ENCODE measurements at places on chromosomes 4 and X. TPM values are rescaled to one million over a fixed set of nuclear protein-coding genes. Genes with fewer than 3 reads are reported as not detected.
A peak's percentile ranks its signal among the peaks of the same experiment; 100 is the strongest.

DDIT4L gene
- total RNA-seq, result not detected

RADX gene
- 0.18 TPM for total RNA-seq

TMEM47 gene
- 4.7 TPM for total RNA-seq

DNA sequence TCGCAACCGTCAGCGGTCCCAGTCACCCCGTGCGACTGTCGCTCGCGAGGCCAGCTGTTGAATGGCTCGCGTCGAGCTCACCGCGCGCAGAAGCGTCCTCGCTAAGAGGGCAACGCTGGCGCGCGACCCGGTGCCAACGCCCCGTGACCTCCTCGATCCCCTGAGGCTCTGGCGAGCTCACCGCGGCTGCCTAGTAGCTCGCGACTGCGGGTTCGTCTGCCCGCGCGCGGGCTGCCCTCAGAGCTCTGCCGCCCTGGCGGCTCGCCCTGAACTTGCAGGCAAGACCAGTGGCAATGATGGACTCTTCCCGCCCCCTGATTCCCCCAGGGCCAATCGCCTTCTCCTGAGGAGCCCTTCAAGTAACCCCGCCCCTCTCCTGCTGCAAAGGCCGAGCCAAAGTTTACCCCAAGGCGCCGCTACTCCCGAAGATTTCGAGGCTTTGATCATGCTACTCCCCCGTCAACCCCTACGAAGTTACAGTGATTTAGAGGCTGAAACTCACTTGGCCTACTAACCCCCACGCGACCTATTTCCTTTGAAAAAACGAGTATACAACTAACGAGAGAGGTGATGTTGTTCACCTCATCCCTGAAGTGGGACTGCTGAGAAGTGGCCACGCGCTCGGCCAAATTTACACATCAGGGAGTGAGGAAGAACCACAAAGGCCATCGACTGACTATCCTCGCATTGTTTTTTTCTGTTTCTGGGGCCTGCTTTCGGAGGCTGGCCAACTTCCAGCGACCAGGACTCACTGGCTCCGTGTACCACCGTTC, 37.5 kb downstream of the PGRMC1 start:
- no peak for DNase-seq

DNA sequence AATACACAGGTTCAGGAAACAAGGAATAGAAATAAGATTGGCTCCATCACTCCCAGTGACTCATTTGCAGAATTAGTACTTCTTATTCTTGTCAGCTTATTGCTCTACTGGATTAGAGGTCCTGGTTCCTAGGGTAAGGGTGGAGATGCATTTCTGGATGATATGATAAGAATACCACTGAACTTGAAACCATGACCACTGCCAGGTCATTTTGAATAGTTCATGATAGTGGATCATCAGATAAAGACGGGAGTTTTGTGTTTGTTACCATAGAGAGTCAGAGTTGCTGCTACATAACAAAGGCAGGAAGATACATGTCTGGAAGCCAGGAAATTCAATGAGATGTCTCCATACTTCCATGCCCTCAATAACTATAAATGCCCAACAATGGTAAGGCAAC, 109.2 kb upstream of the FAT1 start:
- no peak for DNase-seq

DNA sequence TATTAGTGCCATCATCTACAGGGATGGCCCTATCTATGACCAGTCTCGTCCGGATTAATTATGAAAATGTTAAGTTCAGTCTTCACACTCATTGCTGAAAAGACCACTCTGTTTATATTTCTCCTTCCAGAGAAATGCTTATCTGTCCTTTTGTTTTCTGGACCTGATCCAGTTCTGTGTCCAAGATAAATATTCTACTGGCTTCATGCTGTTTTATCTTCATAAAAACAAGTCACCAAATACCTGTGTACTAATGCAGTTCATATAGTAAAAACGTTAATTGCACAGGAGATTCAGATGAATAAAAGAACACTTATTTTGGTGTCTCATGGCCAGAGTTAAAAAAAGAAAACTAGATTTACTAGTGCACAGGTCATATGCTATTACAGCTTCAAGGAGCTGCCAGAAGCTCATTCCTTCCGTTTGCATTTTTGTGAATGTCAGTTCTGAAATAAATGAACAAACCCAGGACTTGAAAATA, 17.3 kb downstream of the FNIP2 start:
- no peak for DNase-seq

DNA sequence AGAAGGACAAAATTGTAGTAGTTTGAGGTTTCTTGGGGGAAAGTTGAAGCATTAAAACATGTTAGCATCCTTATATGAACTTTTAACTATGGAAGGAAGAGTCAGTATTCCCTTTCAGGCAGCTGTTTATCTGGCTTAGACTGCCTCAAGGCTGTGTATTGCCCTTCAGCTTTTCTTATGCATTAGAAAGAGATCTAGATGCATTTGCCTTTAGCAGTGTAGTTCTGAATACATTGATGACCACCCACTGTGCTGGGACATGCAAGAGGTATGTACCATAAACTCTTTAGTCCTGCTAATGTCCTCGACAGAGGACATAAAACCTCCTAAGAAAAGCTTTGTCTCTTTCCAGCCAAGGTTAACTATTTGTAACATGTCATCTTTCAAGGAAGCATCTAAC, 2.9 kb downstream of the FAM200B start:
- no peak for DNase-seq

- peak; percentile 79 for DNase-seq
Measured at GRCh38 chr4:1010395-1011021, 918 bp upstream of the FGFRL1 start.

MAP3K15 gene
- 3.4 TPM for total RNA-seq

HTN1 gene
- total RNA-seq, result not detected

GRCh38 chr4:145301386-145302080, 121.1 kb upstream of the OTUD4 start:
- peak; percentile 74 for DNase-seq

DNA sequence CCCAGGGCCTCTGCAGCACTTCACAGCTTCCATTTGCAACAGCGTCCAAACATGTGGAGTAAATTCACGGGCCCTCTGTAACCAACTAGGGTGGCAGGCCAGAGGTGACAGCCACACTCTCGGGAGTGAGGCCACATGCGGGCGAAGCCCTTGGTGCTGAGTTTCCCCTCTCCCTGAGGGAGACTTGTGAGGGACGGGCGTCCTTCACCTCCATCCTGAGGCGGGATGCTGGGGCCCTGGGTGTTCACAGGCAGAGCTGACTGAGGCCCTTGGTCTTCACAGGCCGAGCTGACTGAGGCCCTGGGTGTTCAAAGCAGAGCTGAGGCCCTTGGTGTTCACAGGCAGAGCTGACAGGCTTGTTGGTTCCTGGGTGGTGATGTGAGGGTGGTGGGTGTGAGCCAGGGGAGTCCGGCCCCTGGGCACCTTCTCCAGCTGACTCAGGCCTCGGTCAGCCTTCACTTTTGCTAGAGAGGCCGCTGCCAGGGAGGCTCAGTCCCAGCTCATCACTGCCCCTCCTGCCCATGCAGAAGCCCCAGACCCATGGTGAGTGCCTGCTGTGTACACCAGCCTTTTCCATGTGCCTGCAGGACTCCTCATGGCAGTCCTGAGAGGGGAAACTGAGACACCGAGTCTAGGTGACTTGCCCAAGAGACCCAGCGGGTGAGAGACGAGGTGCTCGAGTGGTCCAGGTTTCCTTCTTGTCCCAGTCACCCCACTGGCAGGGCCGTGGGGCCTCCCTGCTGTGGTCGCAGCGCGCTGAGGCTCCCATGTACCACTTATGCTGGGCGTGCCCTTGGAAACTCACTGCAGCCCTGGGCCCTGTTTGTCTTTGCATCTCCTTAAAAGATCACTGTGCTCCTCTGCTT, 8.5 kb downstream of the WFS1 start:
- DNase-seq, result no peak

TRIM61 gene
- not detected for total RNA-seq

ASB5 gene
- total RNA-seq, result not detected

DNA sequence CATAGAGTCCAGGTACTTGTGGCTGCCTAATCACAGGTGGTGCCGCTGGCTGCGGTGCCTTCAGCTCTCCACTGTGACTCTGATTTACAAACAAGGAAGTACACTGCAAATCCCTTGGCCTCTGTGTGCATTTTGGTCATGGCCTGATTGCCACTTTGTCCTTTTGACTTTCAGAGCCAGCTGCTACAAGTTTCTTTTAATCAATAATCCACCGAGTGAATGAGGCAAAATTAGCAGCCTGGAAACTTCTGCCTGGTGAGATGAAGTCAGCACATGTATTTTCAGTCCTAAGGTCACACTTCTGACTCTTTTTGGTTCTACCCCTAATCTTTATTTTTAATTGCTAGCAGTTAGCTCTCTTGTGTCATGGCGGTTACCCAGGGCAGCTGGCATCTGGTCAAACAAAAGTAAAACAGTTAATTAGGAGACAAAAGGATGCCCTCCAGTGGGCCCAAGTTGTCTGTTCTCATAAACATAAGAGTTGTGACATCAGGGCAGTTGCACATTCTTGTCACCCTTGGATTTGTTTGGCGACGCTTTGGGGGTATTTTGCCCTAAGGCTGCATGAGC, 62.3 kb upstream of the LNX1 start:
- DNase-seq, result no peak

GRCh38 chrX:112051576-112051975, 31.0 kb downstream of the TRPC5 start:
- DNase-seq, result no peak

- no peak for DNase-seq
Measured at GRCh38 chr4:165190591-165191347, 16.6 kb upstream of the KLHL2 start.

- DNase-seq, result no peak
Measured at GRCh38 chrX:111511477-111511876, at the start of gene SERTM2. SERTM2 (plus strand) TSS chrX:111511645; CDS start chrX:111518858, 7,213 bp downstream.

- DNase-seq, result no peak
Measured at GRCh38 chrX:34866646-34867045, 76.0 kb upstream of the FAM47B start.

GRCh38 chr4:68272860-68273259, 27.4 kb upstream of the TMPRSS11B start:
- DNase-seq, result peak; percentile 27

GRCh38 chr4:149841686-149842085, 26.0 kb upstream of the IQCM start:
- no peak for DNase-seq

DNA sequence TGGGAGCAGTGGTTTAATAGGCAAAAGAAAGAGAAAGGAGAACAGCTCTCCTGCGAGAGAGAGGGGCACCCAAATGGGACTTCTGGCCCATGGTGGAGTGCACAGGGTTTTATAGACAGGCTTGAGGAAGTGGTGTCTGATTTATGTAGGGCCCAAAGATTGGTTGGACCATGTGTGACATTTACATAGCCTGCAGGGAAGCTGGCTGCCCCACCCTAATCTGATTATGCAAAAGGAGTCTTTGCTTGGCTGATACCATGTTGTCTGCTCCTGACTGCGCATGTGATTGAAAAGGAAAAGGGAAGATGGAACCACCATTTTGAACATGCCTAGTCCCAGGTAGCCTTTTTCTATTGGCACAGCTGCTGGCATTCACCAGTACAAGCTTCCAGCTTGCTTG, 100.0 kb upstream of the DIPK2B start:
- DNase-seq, result no peak

TMPRSS11B gene
- total RNA-seq, result not detected

ARMCX4 gene
- not detected for total RNA-seq

DNA sequence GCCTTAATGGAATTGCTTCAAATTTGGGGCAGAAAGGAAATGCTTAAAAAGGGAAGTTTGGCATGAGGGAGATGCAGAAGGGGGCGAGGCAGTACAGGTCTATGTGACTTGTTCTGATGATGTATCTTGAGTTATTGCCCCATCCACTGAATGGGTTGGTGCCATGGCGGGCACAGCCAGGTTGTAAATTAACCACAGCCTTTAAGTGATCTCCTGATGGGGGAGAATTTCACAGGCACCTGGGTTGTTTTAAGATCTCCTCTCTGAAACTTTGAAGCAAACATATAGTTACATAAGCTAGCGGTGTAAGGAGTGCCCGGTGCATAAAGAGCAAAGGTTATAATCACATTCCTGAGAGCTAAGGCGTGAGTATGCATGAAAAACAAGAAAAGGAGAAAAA, 37.0 kb downstream of the NPY5R start:
- no peak for DNase-seq

- DNase-seq, result no peak
Measured at GRCh38 chr4:15188605-15189539, 186.6 kb downstream of the CPEB2 start.

GRCh38 chrX:10401239-10401638, 219.1 kb downstream of the MID1 start:
- DNase-seq, result peak; percentile 57

GRCh38 chrX:151505796-151506195, 57.7 kb upstream of the PASD1 start:
- peak; percentile 44 for DNase-seq

DNA sequence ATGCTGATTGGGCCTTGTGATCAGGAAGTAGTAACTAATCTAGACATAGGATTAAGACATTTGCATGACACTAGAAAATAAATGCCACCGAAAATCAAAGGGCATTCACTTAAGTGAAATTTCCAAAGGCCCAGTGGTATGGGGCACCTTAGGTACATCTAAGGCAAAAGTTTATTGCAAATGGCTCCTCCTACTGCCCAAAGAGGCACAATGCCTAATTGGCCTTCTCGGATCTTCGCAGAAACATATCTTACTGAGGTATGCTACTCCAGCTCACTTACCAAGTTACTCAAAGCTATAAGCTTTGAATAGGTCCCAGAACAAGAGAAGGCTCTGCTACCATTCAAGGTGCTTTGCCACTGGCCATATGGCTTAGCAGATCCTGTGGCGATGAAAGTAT, 174.8 kb upstream of the CXCL13 start:
- no peak for DNase-seq

DNA sequence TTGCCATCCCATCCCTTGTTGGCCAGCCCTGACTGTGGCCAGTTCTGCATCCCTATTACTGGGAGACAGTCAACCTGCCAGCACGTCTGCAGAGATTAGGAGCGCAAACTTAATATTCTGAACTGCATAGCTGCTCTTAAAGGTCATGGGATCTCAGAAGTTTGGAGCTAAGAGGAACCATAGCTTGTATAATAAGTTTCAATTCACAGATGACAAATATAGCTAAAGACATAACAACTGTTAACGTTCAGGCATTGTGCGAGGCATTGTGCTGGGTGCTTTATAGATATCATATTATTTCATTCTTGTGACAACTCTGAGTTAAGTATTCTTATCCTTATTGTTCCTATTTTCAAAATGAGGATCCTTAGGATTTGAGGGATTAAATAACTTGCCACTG, 3.7 kb downstream of the SCARB2 start:
- no peak for DNase-seq

CCNA2 gene
- 78.0 TPM for total RNA-seq

PDZD4 gene
- total RNA-seq, result 0.63 TPM

- peak; percentile 67 for DNase-seq
Measured at GRCh38 chrX:34918856-34919255, 23.7 kb upstream of the FAM47B start.

- DNase-seq, result no peak
Measured at GRCh38 chrX:79107891-79108718, 36.4 kb upstream of the GPR174 start.

UGT2A1 gene
- not detected for total RNA-seq

- peak; percentile 73 for DNase-seq
Measured at GRCh38 chrX:69158166-69158980, 6.9 kb downstream of the PJA1 start.

- DNase-seq, result no peak
Measured at GRCh38 chr4:153758136-153758535, 1.7 kb downstream of the RNF175 start.

CLIC2 gene
- not detected for total RNA-seq

GRCh38 chr4:27360790-27361267, 500.2 kb downstream of the STIM2 start:
- DNase-seq, result peak; percentile 69
